Left lobe of liver (tissue), 2 donors: ENCODE measurements at places on chromosomes 7 and 10.
A peak's percentile ranks its signal among the peaks of the same experiment; 100 is the strongest.

GRCh38 chr10:79316671-79317431, 30.4 kb upstream of the PPIF start:
- no peak for DNase-seq

DNA sequence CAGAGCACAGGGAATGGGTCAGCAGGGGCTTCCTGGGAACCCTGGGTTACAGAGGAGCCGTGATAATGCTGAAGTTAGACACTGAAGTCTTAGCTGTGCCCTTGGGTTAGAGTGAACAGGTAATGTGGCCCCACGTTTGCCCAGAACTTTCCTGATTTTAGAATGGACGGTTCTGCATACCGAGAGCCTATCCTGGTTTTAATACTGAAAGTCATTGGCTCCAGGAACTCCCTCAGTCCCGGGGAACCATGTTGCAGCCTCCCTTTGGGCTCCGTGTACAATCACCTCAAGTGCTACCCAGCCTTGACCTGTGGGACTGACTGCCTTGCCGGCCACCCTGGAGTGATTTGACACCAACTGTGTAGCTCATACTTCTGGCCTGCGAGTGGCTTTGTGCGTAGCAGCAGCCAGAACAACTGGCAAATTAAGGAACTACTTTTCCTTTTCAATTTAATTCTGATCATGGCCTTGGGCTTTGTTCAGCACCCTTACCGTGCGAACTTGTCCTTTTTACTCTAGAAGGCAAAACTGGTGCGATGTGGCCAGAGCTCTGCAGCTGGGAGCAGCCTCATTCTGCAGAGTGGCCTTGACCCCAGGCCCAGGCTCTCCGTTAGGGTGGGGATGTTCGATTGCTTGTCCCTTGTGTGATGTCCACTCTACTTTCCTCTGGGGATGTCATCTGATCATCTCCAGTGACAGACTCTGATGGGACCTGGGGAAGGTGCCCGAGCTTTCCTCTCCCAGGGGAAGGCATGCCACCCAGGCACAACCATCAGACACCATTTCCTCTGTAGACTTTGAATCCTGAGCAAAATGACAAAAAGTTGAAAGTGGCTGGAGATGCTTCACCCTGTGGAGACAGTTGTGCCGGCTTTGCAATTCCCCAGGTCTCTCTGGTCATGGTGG, 265.9 kb downstream of the GLRX3 start:
- peak; percentile 30 for DNase-seq

DNA sequence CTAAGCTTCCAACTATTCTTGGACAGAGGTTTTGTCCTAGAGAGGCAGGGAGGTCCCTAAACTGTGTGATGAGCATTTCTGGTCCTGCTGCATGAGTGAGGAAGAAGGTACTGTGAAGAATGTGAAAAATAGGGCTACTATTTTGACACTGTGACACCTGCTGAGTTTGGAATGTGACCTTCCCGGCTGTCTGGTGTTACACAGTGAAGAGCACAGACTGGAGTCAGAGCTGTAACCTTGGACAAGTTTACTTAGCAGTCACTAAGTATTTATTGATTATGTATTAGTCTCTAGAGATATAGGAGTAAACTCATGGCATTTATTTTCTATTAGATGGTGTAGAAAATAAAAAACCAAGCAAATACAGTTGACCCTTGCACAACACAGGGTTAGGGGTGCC, 12.3 kb downstream of the GOLGA7B start:
- no peak for DNase-seq

- DNase-seq: no peak
Observed at GRCh38 chr10:82206831-82207230, 331.8 kb downstream of the NRG3 start.

DNA sequence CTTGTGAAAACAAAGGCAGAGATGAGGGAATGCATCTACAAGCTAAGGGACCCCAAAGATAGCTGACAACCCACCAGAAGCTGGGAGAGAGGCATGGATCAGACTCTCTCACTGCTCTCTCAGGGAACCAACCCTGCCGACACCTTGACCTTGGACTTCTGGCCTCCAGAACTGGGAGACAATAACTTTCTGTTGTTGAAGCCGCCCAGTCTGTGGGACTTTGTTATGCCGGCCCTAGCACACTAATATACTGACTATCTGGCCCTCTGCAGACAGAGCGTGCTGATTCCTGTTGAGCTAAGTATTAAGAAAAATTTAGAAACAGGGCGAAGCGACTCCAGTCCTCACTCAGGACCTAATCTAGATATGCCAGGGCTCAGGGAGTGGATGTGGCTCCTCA, 144.3 kb upstream of the TCF7L2 start:
- no peak for DNase-seq

DNA sequence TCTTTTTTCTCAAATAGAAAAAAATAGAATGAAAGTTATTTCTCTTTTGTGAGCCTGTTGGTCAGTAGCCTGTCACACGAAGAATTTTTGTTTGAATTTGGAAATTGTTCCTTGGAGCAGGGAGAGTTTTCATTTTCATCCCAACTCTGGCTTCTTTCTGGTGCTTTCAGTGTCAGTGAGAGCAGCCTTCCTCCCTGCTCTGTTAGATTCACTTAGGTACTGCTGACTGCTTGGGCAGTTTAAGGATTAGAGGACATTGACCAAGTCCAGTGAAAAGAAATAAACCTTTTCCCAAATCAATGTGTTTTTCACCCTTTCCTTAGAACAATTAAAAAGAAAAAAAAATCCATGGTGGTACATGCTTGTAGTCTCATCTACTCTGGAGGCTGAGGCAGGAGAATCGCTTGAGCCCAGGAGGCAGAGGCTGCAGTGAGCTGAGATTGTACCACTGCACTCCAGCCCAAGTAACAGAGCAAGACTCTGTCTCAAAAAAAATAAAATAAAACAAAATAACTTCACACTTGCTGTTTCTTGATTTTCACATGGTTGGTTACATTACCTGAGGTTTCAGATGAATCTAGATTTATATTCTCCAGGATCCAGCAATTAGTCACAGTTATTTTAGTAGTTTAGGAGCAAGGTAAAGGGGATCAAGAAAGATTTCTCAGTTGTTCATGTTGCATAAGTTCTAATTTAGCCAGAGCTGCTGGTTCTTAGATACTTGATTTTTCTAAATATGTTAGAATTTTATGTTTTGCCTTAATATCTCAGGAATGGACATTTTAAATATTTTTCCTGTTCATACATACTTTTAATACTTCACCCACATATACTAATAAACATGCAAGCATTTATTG, 63.1 kb downstream of the ZNRF2 start:
- DNase-seq: no peak

GRCh38 chr10:78600740-78601139, 468.0 kb upstream of the ZMIZ1 start:
- no peak for DNase-seq

GRCh38 chr7:140512317-140513000, 33.2 kb upstream of the MKRN1 start:
- peak; percentile 69 for DNase-seq

GRCh38 chr7:27098578-27099451, 3.0 kb upstream of the HOXA1 start:
- DNase-seq: no peak

DNA sequence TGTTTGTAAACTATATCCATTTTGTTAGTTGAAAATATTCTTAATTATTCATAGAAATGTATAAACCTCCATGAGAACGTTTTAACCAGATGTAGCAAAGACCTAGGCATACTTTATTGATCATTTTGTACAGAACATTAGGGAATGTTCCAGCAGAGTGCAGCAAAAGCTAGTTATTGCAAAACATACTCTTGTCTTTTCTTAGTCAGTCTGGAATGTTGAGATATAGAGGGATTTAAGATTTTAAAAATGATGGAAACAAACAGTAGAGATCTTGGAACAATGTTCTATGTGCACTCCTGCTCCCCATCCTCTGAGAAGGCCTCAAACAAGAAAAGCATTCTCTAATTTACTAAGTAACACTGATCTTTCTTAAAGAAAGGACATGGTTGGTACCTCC, 292.1 kb downstream of the BBS9 start:
- no peak for DNase-seq

- peak; percentile 83 for DNase-seq
Observed at GRCh38 chr10:103663802-103664201, 170.3 kb downstream of the NEURL1 start.

DNA sequence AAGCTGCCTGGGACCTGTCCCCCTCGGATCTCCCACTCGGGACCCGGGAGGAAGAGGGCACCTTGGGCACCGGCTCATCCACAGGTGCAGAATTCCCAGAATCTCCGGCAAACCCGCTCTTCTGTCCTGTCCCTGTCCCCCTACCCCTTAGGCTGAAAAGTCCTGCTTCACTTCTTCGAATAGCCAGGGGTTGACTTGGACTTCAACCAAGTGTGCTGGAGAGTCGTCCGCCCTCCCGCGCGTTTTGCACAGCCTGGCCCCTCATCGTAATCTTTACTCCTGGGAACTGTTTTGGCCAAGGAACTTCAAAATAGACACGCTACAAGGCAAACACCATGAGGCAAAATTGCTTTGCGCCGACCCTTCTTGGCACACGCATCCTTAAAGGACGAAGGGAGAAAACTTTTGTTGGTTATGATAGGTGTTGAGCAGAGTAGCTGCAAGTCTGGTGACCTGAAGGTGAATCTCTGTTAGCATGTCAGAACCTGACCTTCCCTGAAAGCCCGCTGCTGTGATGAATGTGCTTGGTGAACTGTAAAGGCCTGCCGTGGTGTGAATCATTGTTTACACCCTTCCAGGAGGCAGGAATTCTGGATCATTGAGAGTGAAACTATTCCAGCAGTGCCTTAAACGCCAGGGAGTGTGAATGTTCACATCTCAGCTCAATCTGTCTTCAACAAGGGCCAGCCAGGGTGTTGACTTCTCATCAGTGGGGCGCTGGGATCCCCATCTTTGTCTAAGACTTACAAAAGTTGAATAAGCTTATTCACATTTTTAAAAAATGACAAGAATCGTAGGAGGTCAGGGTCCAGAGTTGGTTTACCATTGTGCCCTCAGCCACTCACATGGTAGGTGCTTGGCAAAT, 589 bp upstream of the RAPGEF5 start:
- DNase-seq: no peak
